ENCODE measurements at places on chromosomes 7 and 10. TPM values are rescaled to one million over a fixed set of nuclear protein-coding genes. Genes with fewer than 3 reads are reported as not detected.

Gene KIAA1549
- polyA plus RNA-seq: not detected

Gene ANKRD22
- 0.84 TPM for polyA plus RNA-seq

Gene HERC4
- polyA plus RNA-seq: 9.6 TPM

Gene MBL2
- not detected for polyA plus RNA-seq

Gene HTRA1
- polyA plus RNA-seq: not detected

Gene LRRD1
- polyA plus RNA-seq: not detected

Gene ZNF680
- polyA plus RNA-seq: 1.6 TPM

Gene AMPH
- polyA plus RNA-seq: not detected

Gene UPK3BL2
- 2.5 TPM for polyA plus RNA-seq

Gene PTF1A
- polyA plus RNA-seq: not detected

Gene SMKR1
- polyA plus RNA-seq: 18.1 TPM

Gene ABCB4
- 0.53 TPM for polyA plus RNA-seq

Gene NUPR2
- not detected for polyA plus RNA-seq

Gene SPDYE8
- polyA plus RNA-seq: not detected

Gene HABP2
- polyA plus RNA-seq: not detected

Gene ORC5
- 15.5 TPM for polyA plus RNA-seq

Gene SLC13A1
- not detected for polyA plus RNA-seq
